ENCODE measurements at places on chromosomes 3 and 15.

GRCh38 chr3:187679638-187680396 is 9.6 kb upstream of the SST start:
- DNase-seq = peak; percentile 66

DNA sequence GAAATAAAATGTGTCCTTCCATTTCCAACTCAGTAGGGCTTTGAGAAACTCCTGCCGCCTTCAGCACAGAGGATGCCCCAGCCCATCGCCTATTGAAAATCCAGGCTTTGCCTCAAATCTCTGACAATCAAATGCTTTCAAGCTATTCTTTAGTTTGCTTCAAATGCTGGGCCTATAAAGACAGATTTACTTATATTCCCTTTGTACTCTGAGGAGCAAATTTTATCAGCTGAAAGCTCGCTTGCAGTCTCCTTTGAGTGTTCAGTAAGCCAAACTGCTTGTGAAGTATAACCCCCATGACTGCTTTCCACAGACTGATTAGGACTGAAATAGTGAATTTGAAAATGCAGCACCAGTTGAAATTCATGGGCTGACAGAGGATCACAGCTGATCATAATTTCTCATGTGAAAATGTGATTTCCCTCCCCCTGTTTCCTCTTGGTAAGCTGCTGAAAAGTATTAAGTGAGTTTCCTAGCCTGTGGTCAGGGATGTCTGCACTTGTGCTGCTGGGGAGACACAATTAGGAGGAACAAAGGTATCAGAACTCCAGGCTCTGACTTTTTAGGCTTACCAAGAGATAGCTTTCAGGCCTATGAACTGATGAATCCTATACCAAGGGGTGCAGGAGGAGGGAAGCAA is 563.4 kb upstream of the TGFBR2 start:
- no peak for DNase-seq

GRCh38 chr3:77342688-77343087 is 302.8 kb downstream of the ROBO2 start:
- no peak for DNase-seq

DNA sequence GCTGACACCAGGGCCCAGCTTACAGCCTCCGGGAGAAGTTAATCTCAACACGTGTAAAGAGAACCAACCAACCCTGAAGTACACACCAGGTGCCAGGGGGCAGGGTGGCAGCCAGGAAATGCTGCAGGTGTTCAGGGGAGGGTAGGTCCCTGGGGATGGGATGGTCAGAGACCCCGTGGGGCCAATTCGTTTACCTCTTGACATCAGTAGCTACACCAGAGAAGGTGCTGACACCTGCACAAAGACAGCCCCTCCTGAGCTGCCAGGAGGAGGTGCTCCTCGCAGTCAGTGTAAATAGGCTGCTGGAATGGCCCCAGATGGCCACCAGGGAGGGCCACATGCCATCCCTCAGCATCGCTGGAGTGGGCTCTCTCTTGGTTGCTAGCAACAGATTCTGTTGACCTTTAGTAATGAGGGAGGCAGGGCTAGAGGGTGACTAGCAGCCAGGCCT is 52.8 kb downstream of the CORO2B start:
- no peak for DNase-seq

- peak; percentile 45 for DNase-seq
These were observed 9.4 kb upstream of the MGLL start for GRCh38 chr3:127831723-127832172.

DNA sequence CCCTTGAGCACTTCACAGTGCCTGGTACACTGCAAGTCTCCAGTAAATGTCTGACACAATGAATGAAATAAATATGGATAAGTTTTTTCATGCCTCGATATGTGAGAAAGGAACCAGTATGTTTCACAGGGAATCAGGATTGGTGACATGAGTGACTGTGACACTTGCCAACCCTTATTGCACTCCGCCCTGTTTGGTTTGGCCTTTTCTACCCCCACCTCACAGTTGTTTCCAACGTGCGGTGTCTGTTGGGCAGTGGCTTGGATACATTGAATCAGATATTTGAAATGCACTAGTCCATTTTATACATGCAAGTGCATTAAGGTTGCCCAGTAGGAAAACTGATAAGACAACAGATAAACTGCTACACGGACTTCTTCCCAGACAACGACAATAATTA is 2.0 kb downstream of the NPHP3 start:
- no peak for DNase-seq

DNA sequence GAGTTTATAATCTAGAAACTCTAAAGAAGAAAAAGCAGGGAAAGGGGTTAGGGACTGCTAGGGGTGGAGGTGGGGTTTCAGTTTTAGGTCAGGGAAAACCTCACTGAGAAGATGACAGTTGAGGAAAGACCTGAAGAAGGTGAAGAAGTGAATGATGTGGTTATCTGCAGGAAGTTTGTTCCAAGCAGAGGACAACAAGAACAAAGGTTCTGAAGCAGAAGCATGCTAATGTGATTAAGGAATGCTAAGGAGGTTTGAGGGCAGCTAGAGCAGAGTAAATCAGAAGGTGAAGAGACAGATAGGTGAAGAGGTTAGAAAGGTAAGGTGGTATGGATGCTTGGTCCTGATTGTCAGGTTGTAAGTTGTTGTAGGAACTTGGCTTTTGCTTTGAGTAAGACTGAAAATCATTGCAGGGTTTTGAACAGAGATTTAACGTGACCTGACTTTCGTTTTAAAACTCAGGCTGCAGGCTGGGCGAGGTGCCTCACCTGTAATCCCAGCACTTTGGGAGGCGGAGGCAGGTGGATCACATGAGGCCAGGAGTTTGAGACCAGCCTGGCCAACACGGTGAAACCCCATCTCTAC is 8.6 kb downstream of the OXSR1 start:
- no peak for DNase-seq

DNA sequence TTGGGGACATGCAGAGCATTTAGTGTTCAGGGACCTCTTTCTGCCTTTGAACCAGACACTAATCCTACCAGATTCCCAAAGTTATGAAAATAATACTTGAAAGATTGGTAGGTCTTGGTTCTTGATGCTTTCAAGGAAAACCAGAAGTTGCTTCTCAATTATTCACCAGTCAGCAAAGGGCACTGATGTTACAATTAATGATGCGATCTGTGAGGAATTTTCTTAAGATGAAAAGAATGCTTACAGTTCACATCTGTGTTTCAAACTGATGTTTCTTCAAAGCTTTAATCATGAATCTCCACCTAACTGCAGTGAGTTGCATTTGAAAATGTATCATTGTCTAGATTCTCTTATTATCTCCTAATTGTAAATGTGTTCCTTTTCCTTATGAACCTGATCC is 161.0 kb downstream of the NAALADL2 start:
- peak; percentile 36 for DNase-seq

DNA sequence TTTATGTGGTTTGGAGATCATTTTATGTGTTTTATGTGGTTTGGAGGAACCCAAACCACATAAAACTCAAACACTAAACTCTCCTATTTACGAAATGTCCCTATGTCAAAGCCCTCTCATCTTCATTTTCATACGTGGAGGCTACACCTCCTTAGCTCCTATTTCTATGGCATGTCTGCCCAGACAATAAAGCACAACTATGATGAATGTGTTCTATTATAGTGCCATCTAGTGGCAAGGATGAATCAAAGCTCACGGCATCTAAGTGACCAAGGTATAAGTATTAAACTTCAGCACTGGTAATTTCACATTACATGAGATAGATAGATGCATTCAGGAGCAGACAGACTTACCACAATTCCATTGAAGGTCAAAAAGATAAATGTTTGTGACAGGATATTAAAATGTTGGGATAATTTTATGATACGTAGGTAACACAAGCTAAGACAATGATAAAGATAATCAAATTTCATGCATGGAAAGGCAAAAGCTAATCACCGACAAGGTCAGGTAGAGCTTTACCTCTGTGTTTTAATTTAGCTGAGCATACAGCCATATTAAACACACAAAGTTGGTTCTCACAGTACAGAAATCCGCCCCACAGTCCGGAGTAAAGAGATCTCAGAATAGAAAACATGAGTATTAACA is 130.6 kb upstream of the FHIT start:
- peak; percentile 30 for DNase-seq

DNA sequence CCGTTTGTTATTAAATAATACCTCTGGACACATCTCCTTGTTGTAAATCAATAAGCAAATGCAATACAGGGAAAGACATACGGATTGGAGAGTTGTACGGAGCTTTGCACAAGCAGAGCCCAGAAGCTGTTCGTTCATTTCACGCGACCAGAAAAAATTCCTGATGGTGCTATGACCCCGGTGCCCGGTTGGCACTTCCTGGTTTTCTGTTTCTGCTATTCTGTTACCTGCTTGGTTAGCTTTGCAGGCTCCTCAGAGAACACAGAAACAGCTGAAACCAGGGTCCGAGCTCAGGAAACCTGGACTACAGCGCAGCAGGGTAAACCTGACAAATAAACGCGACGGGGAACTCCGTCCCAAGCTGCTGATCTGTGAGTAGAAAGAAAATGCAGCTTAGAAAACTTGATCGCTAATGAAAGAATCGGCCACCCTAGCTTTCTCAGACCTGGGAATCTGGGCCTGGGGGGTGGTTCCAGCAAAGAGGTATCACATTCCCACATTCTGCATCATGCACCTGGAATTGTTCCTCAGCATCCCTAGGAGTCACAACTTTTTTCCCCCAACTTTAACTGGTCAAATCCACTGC is 845 bp downstream of the CNTN3 start:
- DNase-seq = no peak

DNA sequence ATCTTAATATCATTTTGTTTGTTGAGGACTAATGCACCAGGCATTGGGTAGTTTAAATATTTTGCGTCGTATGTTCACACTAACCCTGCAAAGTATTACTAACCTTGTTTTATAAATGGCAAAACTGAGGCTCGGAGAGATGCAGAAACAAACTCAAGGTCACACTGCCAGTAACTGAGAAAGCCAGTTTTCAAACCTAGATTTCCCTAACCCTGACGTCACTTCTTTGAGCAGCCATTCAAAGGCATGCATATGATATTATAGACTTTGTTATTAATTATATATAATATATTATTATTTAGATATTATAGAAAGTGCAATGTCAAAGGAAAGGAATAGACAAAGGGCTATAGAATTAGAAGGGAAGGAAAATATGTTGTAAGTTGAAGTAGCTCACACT is 167.6 kb upstream of the EOMES start:
- no peak for DNase-seq

DNA sequence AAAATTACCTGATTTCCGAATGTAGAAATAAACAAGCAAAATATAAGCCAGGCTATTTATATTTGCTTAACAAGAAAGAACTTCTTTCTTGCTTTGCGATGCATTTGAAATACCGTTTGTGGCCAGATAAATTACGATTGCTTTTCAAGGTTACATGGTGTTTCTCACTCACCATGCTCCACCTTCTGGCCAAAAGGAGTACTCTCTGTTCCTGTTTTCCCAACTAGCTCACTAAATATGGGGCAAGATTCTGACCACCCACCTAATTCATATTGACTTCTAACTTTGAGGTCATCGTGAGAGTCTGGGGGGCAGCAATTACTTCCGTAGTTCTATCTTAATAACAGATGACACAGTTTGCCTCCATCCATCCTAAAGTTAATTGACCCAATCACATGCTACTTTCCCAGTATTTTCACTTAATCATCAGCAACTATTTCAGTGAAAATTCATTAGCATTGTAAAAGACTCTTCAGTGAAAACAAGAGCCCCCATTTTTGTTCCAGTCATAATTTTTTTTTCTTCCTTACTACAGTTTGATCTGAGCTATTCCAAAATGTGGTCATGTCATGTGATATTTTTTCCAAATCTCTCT is 25.9 kb downstream of the ACP3 start:
- DNase-seq = peak; percentile 53

DNA sequence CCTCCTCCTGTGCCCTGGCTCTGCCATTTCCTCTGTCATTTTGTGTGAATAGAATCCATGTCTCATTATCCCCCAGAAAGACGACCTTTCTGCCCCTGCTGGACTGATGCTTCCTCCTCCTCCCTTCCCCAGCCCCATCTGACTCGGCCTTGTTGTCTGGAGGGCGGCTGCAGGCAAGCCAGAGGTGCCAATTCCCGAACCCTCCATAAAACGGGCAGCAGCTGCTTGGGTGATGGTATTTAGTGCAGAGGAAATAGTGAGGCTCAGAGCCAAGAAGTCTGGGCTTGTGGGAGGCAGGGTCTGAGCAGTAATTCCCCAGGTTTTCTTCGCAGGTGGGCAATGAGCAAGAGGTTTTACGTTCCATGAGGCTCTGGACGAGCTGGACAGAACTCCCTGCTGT is 71.2 kb downstream of the ITGA11 start:
- no peak for DNase-seq

GRCh38 chr3:31833391-31834190 is 147.5 kb downstream of the OSBPL10 start:
- DNase-seq = no peak

DNA sequence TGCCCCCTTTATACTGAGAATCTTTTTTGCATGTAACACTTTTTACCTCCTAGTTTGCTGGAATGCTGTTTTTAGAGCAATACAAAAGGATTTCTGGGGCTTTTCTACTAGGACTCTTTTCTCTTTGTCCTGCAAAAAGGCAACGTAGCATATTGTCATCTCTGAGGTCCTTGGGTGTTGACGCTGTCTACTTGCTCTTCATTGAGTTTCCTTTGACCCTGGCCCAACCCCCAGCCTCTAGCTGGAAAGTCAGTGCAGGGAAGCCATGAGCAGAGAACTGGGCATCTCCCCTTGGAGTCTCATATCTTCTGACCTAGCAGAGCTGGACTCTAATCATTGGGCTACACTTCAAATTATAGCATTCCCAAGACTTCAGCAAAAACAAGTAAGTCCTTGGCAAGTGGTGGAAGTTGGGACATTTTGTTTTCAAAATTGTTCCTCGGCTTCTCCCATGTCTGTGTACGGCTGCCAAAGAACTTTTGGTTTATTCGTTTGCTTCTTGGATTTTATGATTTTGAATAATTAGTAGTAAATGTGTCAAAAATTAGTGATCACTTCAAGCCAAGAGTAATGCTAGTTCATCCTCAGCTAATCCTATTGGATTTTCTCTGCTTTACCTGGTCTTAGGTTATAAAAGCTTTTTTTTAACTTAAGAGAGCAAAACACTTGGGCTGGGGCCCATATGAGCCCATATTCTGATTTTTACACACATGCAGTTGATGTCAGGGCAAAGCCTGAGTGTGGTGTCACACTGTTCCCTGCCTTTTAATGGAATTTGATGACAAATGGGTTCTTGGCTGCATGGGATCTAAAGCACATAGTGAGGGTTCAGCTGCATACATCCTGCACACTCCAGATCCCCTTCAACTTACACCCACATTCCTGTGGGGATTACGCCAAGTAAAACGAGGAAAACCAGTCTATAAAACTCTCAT is 419.5 kb upstream of the C2CD4B start:
- DNase-seq = no peak

DNA sequence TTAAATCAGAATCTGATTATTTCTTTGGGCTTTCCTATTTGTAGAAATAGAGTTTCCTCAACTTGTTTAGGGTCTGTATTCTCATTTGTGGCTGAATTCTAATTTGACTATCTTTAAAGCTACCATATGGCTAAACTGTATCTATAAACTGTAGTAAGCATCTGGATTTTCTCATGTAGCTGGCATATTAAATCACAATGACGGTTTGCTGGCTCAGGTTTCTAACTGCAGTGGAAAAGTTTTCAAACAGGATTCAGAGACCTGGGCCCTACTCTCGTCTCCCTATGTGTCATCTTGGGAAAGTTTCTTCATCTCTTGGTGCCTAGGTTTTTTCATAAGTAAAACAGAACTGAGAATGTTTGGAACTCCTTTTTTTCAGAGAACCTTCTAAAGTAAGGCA is 68.3 kb downstream of the GALK2 start:
- peak; percentile 90 for DNase-seq

GRCh38 chr3:126023390-126023789 is 54.4 kb downstream of the ROPN1B start:
- no peak for DNase-seq
